ENCODE measurements at places on chromosomes 4 and X. TPM values are rescaled to one million over a fixed set of nuclear protein-coding genes. Genes with fewer than 3 reads are reported as not detected.

- H3K27ac ChIP-seq = no peak overlapping the region
- no peak for DNase-seq
- peaks cover 39% of the 10 kb centered on the region for H3K27me3 ChIP-seq
Observed at GRCh38 chr4:126772662-126773061, 860.1 kb upstream of the INTU start.

DNA sequence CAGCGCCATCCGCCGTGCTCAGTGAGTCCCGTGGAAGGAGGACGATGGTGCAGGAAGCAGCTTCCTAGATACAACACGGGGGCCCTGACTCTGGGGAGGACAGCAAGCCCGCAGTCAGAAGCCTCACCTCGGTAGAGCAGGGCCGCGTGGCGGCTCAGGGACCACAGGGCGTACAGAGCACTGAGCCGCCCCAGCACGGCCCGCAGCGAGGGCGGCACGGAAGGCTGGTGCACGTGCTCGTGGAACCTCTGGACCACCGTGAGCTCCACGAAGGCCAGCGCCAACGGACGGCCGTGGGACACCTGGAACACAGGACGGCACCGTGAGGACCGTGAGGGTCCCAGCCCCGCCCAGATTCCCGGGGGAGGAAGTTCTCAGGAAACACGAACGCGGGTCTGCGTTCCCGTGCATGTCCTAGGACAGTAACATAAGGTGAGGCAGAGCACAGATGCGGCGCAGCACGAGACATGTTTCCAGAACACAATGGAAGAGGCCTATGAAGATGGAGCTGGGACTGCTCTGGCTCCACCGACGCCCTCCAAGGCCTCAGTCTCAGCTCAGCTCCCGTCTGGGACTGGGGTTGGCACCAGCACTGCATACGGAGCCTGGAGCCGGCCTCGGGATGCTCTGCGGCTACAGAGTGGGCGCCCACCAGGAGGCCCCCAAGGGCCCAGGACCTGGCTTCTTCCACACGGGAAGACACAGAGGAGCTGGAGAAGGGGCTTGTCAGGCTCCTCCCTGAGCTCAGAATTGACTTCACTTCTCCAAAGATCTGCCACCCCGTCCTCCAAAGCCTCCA, 65.5 kb downstream of the ACOX3 start:
- no peaks in the 10 kb centered on the region for H3K27me3 ChIP-seq
- no peaks in the 10 kb centered on the region for H3K36me3 ChIP-seq
- no peak overlapping the region for H3K27ac ChIP-seq
- H3K4me1 ChIP-seq = no peaks in the 10 kb centered on the region
- no peak overlapping the region for H3K4me3 ChIP-seq

GRCh38 chrX:69136546-69137331, 28.5 kb downstream of the PJA1 start:
- H3K27ac ChIP-seq = no peak overlapping the region
- H3K4me1 ChIP-seq = peaks cover 6% of the 10 kb centered on the region
- H3K36me3 ChIP-seq = no peaks in the 10 kb centered on the region
- DNase-seq = no peak

GRCh38 chrX:130285069-130285620, 16.4 kb upstream of the ZNF280C start:
- DNase-seq = no peak
- H3K27ac ChIP-seq = no peak overlapping the region
- H3K27me3 ChIP-seq = no peaks in the 10 kb centered on the region
- no peaks in the 10 kb centered on the region for H3K4me1 ChIP-seq

DNA sequence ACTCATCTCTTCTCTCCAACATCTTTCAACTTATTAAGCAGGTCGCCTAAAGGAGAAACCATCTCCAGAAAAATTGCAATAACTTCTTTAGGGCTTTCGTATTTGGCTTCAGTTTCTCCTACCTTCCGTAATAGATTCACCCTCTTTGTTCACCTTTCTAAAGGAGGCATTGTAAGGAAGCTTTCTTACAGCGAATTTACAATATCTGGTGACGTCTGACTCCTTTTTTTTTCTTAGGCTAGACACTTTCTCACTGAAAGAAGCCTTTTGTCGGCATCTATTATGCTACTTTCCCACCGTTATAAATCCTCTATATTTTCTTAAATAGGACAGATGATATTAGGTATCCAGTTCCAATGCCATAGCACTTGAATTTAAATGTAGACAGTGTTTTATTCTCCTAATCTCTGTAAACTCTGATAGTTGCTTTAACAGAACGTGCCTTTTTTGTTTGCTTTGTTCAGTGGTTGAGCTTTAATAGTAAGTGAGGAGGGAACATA, 302.4 kb downstream of the IL1RAPL1 start:
- no peaks in the 10 kb centered on the region for H3K4me1 ChIP-seq
- no peak overlapping the region for H3K4me3 ChIP-seq
- no peak for DNase-seq
- H3K27ac ChIP-seq = no peak overlapping the region

- DNase-seq = peak; percentile 46
- H3K4me3 ChIP-seq = no peak overlapping the region
- H3K27me3 ChIP-seq = no peaks in the 10 kb centered on the region
- H3K4me1 ChIP-seq = no peaks in the 10 kb centered on the region
Observed at GRCh38 chr4:16270454-16271328, 44.4 kb upstream of the TAPT1 start.

DNA sequence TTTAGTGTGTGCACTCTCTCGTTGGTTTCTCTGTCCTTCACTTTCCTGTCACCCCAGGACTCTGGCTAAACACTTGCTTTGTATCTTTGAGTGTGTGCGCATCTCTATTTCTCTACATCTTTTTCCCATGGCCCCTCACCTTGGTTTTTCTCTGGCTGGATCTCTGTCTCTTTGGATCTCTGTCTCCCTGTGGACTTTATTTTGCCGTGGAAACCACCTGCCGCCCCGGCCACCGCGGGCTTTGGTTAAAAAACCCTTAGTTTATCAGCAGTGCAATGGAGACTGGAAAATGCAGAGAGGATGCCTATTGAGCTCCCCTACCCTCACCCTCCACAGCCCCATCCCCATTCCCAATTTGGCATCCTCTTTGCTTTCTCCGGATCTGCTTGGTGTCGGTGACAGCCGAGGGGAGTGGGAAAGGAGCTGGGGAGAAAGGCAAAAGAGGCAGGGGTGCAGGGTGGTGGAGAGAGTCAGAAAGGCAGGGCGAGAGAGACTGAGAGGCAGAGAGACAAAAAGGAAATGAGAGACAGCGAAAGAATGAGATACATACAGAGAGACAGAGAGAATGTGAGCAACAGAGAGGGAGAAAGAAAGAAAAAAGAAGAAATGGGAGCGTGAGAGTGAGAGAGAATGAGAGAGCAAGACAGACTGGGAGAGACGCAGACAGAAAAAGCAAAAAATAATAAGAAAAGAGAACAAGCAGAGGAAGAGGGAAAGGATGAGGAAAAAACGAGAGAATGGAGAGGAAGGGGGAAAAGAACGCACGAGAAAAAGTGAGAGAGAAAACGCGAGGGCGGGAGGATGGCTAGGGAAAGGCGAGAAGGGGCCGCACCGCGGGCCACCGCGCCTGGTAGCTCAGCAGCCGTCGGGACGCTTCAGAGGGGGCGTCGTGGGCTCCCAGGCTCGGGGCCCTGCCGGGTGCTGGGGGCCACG, 688 bp downstream of the GPR101 start:
- no peak overlapping the region for H3K27ac ChIP-seq
- DNase-seq = no peak
- no peaks in the 10 kb centered on the region for H3K36me3 ChIP-seq
- peaks cover 84% of the 10 kb centered on the region for H3K27me3 ChIP-seq

GRCh38 chr4:126853715-126854114, 779.0 kb upstream of the INTU start:
- no peaks in the 10 kb centered on the region for H3K36me3 ChIP-seq
- peaks cover 3% of the 10 kb centered on the region for H3K4me1 ChIP-seq
- DNase-seq = no peak
- no peaks in the 10 kb centered on the region for H3K27me3 ChIP-seq

DNA sequence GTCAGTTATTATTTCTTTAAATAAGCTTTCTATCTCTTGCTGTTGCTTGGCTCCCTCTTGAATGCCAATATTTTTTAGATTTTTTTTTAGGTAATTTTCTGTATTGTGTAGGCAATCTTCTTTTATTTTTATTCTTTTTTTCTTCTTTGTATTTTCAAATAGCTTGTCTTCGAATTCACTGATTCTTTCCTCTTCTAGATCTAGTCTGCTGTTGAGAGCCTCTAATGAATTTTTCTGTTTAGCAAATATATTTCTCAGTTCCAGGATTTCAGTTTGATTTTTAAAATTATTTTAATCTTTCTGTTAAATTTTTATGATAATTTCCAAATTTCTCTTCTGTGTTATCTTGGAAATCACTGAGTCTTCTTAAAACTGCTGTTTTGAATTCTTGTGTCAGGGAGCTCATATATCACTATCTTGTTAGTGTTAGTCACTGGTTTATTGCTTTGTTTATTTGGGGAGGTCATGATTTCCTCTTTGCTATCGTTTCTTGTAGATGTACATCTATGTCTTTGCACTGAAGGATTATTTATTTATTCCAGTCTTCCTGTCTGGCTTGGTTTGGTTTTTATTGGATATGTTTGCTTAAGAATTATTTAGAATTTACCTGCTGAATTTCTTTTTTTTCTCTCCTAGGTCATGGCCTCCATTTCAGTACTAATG, 39.9 kb upstream of the GPRIN3 start:
- no peak overlapping the region for H3K27ac ChIP-seq
- H3K27me3 ChIP-seq = no peaks in the 10 kb centered on the region
- no peak for DNase-seq
- no peaks in the 10 kb centered on the region for H3K4me1 ChIP-seq
- H3K36me3 ChIP-seq = no peaks in the 10 kb centered on the region

DNA sequence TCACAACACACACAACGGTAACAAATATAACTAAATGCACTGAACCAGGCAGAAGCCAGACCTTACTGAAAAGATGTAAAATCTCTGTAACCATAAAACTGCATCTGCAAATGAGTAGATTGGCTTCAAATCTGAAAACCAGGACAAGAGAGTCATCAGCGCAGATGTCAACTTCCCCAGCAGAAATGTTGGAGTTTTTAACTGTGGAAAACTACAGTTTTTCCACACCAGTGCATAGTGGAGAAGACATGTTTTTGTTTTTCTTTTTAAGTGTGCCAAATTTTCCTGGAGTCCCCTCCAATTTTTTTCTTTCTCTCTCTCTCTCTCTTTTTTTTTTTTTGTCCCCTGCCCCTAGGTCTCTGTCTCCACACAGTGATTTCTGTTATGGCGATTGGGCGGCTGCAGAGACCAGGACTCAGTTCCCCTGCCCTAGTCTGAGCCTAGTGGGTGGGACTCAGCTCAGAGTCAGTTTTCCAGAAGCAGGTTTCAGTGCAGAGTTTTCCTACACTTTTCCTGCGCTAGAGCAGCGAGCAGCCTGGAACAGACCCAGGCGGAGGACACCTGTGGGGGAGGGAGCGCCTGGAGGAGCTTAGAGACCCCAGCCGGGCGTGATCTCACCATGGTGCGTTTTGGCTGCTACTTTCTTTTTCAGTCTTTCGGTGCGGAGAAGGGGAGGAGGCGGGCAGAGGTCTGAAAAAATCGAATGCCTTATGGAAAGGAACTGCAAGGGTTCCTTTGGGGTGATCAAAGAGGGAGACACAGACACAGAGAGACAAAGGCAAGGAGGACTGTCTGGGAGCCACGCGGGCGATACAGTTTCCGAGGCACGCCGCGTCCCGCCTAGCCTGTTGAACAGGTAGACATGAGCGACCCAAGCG, at the start of gene GUCY1A1:
GUCY1A1 (plus strand) TSS at position 505 of the 878 bp plus-strand sequence. CDS start 30,020 bp downstream, outside the sequence.
- peak within 1 kb of the TSS; percentile 44 for H3K4me3 ChIP-seq
- H3K36me3 ChIP-seq = no peaks in the 10 kb centered on the region
- H3K27ac ChIP-seq = no peak within 1 kb of the TSS

GRCh38 chr4:82381661-82382296, 8.0 kb upstream of the HNRNPD start:
- no peaks in the 10 kb centered on the region for H3K4me1 ChIP-seq
- no peak overlapping the region for H3K4me3 ChIP-seq
- H3K27ac ChIP-seq = no peak overlapping the region
- DNase-seq = no peak
- H3K36me3 ChIP-seq = no peaks in the 10 kb centered on the region

- no peaks in the 10 kb centered on the region for H3K4me1 ChIP-seq
- H3K4me3 ChIP-seq = no peak overlapping the region
- H3K27me3 ChIP-seq = no peaks in the 10 kb centered on the region
- no peak for DNase-seq
- H3K27ac ChIP-seq = no peak overlapping the region
- H3K36me3 ChIP-seq = no peaks in the 10 kb centered on the region
Observed at GRCh38 chr4:102298716-102299115, 46.6 kb downstream of the SLC39A8 start.

DNA sequence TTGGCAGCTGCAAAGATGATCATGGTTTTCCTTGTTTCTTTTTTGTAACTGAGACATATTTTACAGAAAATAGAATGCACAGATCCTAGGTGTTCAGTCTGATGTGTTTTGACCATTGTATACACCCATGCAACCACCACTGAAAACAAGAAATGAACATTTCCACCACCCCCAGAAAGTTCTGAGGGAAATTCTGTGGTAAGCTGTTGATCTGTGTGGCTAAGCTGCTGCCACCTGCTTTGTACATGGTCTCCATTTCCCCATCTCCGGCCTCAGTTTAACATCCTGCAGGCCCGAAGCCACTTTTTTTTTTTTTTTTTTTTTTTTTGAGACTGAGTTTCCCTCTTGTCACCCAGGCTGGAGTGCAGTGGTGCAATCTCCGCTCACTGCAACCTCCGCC, 65.3 kb downstream of the NYX start:
- no peak for DNase-seq
- no peaks in the 10 kb centered on the region for H3K27me3 ChIP-seq
- H3K36me3 ChIP-seq = no peaks in the 10 kb centered on the region
- H3K4me1 ChIP-seq = no peaks in the 10 kb centered on the region

DNA sequence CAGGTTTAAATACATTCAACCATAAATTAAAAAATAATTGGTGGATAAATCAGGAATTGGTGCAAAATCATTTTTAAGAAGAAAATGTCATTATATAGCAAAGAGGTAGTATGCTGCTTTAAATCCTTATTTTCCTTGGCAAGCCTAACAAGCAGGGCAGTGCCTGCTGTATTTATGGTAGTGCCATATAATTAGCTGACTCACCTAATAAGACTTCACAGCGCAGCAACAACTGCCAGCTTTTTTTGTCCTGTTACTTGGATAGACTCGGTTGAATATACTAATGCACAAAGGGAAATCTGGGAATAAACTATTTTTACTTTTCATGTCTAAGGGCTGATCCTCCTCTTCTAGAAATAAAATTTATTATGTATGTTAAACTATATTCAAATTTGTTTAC, 99.1 kb downstream of the SNCA start:
- no peaks in the 10 kb centered on the region for H3K4me1 ChIP-seq
- DNase-seq = peak; percentile 42
- no peaks in the 10 kb centered on the region for H3K36me3 ChIP-seq
- no peak overlapping the region for H3K4me3 ChIP-seq
- H3K27ac ChIP-seq = no peak overlapping the region
- no peaks in the 10 kb centered on the region for H3K27me3 ChIP-seq

- no peak overlapping the region for H3K27ac ChIP-seq
- peaks cover 6% of the 10 kb centered on the region for H3K27me3 ChIP-seq
- H3K4me3 ChIP-seq = no peak overlapping the region
- peak; percentile 42 for DNase-seq
- H3K36me3 ChIP-seq = no peaks in the 10 kb centered on the region
Observed at GRCh38 chrX:53047228-53047627, 1.4 kb upstream of the GPR173 start.

Gene ARHGEF6
- total RNA-seq = 11.4 TPM

Gene PHKA1
- total RNA-seq = 10.5 TPM

Gene MAP7D2
- total RNA-seq = 0.83 TPM

Gene SRPX2
- 8.8 TPM for total RNA-seq

Gene GAGE12H
- not detected for total RNA-seq

Gene EXOC1
- total RNA-seq = 14.6 TPM

Gene HSFX2
- total RNA-seq = not detected

Gene UGT2B28
- total RNA-seq = not detected

Gene MAGEA9B
- total RNA-seq = not detected

Gene HPGDS
- total RNA-seq = not detected

Gene TEX13B
- total RNA-seq = not detected

Gene PHOX2B
- 0.13 TPM for total RNA-seq

Gene VCX
- not detected for total RNA-seq

Gene NUDT11
- 44.6 TPM for total RNA-seq

Gene TMEM144
- 2.2 TPM for total RNA-seq
